D341Med (cell line): ENCODE measurements at places on chromosomes 1 and 21.

GRCh38 chr1:156805766-156806511, 10.7 kb downstream of the SH2D2A start:
- DNase-seq = no peak

DNA sequence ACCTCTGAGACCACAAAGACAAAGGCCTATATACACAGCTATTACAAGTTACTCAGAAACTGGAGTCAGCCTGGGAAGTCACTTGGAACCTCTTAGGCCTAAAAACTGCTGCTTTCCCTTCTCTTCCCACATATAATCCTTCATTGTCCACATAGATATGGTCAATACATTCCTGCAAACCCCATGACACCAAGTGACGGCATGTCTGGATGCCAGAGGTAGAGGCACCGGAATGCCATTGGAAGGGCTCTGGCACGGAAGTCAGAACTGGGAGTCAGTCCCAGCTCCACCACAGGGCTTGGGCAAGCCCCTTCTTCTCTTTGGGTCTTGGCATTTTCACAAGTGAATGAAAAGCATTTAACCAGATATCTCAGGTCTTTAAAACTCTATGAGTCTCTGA, 204.7 kb downstream of the MATN1 start:
- DNase-seq = no peak

- DNase-seq = no peak
Observed at GRCh38 chr21:41251961-41252642, 64.5 kb upstream of the FAM3B start.

DNA sequence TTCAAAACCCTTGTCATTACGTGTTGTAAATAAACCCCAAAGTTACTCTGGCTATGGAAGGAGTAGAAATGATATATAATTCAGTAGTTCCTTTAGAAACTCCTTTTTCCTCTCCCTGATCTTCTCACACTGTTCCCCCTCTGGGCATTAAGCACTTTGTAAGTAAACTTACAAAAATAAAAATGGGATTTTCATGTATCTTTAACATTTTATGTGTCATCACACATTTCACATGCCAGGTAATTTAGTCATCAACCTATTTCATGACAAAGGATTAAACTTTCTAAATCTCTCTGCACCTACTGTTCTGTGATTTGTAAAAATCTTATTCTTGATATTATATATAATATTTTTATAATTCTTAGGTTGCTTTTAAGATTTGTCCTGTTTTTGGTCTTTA, 176.9 kb downstream of the NEK7 start:
- no peak for DNase-seq

GRCh38 chr1:205128050-205128449, 6.3 kb upstream of the RBBP5 start:
- DNase-seq = no peak

DNA sequence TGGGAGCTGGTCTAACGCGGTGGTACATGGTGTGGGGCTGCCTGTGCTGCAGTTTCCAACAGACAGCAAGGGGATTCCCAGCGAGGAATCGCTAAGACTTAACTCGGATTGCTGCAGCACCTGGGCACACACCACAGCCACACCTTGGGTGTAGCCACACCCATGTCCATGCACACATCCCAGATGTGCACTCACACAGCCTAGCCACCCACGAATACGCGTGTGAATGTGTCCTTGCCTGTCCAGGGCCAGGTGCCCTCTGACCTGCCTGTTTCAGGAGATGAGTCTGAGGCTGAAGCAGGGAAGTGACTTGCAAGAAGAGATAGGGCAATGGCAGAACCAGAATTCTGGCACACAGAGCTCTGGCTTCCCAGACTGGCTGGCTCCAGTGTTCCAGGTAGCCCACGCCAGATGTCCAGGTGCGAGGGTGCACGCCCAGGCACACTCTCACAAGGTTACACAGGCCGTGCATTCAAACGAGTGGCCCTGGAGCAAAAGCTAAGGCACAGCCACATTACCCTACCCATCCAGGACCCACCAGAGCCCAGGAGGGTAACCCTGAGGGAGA, 272.7 kb downstream of the TRABD2B start:
- no peak for DNase-seq

- no peak for DNase-seq
Observed at GRCh38 chr1:41480204-41481108, 4.0 kb downstream of the EDN2 start.
